ENCODE measurements at places on chromosomes 2 and 18.

- no peak for DNase-seq
Observed at GRCh38 chr18:26457611-26458353, 90.6 kb downstream of the KCTD1 start.

DNA sequence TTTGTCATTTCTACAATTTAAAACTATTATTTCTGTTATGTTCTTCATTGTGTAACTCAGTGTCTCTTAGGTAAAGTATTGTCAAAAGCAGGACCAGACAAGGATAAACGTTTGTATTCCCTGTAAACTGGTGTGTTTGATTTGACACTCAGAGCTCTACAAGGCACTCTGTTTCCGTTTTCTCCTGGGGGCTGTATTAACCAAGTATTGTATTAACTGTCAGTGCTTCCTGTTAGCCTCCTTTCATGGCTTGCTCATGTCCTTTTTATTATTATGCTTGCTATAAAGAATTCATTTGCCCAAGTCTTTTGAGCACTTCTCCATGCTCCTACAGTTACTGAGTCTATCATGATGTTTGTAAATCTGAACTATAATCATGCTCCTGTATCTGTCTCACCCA is 323.7 kb downstream of the LPIN1 start:
- DNase-seq = no peak

DNA sequence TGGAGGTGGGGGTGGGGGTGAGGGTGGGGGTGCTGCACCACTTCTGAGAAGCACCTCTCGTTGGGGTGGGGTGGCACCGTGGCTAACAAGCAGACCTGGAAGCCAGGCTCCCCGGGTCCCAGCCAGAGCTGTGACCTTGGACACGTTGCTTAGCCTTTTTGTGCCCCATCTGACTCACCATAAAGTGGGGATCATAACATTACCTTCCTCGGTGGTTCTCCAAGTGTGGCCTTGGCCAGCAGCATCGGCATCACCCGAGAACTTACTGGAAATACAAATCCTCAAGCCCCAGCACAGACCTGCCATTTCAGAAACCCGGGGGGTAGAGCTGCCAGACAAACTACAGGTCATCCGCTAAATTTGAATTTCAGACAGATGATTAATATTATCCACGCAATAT is 58.7 kb upstream of the SLC66A3 start:
- no peak for DNase-seq

DNA sequence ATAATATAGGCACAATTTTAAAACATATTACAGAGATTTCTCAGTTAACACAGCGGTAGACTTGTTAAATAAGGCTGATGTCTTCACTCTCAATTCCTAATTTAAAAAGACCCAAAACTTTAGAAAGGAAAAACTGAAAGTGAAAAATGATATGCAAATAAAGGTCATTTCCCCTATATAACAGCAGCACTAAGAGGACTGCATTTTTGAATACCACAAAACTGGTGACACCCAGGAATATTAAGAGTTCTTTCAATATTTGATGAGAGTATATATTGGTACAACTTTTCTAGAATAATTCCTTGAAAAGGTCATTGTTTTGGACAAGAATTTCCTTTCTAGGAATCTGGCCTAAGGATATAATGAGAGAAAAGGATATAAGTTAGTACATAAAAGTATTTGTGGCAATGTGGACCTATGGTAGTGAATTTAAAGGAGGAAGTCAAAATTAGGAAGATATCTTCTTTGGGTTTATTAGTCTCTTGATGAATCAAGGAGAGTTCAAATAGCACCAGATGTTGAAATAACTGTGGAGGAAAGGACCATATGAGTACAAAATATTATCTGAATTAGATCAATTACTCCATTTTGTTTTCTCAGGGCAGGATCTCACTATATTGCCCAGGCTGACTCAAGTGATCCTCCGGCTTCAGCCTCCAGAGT is 70.3 kb downstream of the TMEM237 start:
- DNase-seq = no peak

- DNase-seq = no peak
Observed at GRCh38 chr2:138893746-138894145, 113.6 kb upstream of the NXPH2 start.

GRCh38 chr2:175318542-175318941 is 137.0 kb upstream of the ATP5MC3 start:
- DNase-seq = no peak

DNA sequence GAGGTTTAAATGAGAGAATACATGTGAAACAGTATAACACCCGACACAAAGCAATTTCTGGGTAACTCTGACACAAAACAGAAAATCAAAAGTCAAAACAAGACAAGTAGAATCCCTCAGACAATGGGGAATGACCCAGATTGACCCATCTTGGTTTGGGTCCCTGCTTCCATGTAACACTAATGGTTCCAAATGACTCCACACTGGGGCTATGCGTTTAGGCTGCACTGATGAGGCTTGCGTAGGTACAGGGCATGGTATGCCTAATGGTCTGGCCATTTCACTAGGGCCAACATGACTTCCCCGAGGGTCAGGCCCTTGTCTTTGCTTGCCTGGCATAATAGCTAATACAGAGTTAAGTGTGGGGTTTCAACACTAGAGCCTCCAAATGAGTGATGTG is 27.2 kb upstream of the NFE2L2 start:
- no peak for DNase-seq

DNA sequence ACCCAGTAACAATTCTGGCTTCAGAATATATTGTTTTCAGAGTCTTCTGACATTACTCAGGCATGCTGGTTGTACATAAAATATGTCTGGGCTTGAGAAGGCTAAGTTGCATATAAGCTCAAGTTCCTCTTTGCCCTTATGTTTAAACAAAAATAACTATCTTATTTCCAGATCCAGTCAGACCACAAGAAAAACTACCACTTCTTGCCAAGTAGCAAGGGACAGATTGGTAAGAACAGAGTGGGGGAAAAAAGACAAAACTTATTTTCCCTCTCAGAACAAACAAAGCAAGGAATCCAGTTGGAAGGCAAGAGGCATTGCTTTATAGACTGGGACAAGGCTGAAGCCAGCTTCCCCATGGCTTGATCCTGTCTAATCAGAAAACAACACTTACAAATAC is 1036.7 kb upstream of the CELF4 start:
- no peak for DNase-seq

- peak; percentile 21 for DNase-seq
Observed at GRCh38 chr2:96470636-96471035, 34.5 kb downstream of the NEURL3 start.

DNA sequence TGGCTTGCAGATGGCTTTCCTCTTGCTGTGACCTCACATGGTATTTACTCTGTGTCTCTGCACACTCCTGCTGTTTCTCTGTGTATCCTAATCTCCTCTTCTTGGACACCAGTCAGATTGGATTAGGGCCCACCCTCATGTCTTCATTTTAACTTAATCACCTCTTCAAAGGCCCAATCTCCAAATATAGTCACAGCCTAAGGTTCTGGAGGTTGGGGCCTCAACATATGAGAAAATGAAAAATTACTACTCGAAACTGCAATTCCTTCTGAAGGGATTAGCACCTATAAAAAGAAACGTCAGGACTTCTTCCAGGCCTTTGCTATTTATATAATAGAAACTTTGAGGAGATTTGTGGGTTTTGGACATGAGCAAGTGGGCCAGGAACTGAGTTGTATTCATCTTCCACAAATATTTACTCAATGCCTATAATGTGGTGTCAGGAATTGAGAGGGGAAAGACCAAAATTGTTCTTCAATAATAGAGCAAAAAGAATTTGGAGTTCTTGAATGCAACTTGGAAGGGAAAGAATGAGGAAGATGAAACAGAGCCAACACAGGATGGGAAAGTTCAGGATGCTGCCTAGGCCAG is 270.0 kb upstream of the FN1 start:
- DNase-seq = no peak

GRCh38 chr2:223692191-223692947 is 90.2 kb upstream of the SCG2 start:
- DNase-seq = no peak

DNA sequence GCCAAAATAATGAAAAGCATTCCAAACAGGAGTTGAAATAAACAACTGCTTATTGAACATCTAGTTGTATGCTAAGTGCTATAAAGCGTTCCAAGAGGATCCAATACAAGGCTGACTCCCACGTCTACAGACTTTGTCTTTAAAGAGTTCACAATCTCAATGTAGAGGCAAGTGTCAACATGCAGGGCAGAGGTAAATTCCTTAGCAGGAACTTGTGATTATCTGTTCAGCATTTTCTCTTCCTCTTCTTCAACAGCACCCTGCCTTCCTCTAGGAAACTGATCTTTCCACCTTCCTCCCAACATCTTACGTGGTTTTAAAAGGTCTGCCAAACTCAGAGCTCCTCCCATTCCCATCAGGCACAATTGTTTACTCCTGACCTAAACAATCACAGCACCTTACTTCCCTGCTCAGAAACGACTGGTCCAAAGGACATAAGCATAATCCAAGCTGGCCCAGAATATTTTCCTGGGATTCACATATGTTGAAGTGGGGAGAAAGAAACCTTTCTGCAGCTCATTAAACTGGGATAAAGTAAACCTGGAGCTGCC is 83.9 kb downstream of the ITSN2 start:
- no peak for DNase-seq

DNA sequence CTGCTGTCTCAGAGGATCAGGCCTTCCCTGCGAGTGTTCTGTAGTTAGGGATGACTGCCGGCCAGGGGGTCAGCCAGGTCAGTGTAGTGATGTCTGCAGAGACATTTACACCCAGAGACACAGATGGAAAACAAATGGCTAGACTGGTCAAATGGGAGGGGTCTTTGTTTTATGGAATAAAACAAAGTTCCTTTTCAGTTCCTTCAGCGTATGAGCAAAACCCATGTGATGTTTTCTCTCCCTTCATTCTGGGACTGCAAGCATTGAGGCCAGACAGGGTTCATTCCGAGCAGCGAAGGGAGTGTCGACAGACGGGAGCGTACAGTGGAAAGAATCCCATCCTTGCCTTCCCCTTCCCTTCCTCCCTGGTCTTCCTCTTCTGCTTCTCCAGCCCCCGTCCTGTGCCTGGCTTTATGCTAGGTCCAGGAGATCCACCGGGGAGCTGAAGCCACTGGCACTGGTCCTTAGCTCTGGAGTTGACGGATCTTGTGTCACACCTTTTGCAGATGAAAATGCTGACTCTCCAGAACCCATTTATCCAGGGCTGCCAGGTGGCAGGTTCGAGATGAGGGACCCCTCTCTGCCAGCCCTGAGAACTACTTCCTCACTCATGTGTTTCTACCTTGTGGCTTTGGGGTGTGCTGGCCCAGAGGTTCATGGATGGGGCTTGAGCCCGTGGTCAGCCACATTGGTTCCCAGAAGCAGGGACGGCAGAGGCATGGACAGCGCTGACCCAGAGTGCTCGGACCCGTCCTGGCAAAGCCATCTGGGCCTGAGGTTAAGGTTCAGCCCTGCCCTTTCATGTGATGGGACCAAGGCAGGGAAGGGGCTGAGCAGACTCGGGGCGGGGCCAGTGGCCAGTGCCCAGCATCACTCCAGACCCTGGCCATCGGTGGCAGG is 24.2 kb downstream of the ITGB1BP1 start:
- DNase-seq = no peak

GRCh38 chr2:167258712-167259111 is 370.4 kb downstream of the XIRP2 start:
- no peak for DNase-seq

DNA sequence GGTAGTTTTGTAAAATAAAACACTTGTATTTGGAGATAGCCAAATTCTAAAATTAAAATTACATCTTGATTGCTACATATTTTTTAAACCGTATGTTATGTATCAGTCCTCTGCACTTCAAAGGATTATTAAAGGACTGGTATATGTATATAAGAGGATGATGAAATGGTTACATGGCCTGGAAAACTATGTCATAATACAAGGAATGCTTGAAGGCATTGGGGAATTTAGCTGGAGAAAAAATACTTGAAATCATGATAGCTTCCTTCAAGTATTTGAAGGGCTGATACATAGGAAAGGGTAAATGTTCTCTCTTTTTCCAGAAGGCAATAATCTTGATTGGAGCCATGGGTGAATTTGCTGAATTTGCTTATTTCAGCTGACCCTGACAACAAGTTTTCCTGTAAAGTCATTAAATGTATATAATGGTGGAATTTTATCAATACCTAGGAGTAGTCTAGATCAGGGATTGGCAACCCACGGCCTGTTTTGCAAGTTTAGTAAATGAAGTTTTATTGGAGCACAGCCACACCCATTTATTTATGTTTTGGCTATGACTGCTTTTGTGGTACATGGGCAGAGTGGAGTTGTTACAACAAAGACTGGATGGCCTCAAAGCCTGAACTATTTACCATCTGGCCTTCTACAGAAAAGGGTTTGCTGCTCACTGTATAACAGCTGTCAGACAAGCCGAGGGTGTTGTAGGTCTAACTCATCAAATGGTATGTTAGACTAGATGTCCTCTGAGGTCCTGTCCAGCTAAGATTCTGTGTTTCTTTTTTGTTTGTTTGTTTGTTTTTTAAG is 34.4 kb downstream of the ACYP2 start:
- DNase-seq = no peak

GRCh38 chr2:144217853-144218633 is 301.9 kb downstream of the ZEB2 start:
- no peak for DNase-seq

DNA sequence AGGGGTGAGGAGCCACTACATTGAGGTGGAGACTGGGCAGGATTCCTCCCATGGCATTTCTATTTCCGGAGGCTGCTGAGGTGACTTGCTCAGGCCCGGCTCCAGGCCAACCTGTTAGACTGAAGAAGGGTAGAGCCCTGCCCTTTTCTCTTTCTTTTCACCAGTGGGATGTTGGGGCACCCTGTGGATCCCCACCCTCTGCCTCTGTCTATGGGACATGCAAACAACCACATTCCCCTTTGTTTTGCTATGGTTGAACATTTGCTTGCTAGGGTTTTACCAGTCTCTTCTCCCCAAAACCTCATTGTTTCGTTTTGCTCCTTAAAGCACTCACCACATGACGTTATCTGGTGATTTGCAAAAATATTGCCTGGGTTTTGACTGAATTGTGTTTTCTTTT is 183.3 kb downstream of the ARL4C start:
- no peak for DNase-seq

DNA sequence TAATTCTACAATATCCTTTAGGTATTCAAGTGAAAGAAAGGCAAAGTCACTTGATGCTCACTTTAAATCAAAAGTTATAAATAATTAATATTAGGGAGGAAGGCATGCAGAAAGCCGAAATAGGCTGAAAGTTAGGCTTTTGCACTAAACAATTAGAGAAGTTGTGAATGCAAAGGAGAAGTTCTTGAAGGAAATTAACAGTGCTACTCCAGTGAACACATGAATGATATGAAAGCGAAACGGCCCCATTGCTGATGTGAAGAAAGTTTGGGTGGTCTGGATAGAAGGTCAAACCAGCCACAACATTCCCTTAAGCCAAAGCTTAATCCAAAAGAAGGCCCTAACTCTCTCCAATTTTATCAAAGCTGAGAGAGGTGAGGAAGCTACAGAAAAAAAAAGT is 103.1 kb upstream of the CXCR4 start:
- no peak for DNase-seq

Measured in CD4-positive, alpha-beta T cell (primary cell).